DMS79 treated with DMSO at 0.1 percent for 48 hours (cell line): ENCODE measurements at places on chromosomes 13 and 19.

GRCh38 chr19:46191356-46191755, 38.2 kb upstream of the IGFL1 start:
- DNase-seq: no peak

DNA sequence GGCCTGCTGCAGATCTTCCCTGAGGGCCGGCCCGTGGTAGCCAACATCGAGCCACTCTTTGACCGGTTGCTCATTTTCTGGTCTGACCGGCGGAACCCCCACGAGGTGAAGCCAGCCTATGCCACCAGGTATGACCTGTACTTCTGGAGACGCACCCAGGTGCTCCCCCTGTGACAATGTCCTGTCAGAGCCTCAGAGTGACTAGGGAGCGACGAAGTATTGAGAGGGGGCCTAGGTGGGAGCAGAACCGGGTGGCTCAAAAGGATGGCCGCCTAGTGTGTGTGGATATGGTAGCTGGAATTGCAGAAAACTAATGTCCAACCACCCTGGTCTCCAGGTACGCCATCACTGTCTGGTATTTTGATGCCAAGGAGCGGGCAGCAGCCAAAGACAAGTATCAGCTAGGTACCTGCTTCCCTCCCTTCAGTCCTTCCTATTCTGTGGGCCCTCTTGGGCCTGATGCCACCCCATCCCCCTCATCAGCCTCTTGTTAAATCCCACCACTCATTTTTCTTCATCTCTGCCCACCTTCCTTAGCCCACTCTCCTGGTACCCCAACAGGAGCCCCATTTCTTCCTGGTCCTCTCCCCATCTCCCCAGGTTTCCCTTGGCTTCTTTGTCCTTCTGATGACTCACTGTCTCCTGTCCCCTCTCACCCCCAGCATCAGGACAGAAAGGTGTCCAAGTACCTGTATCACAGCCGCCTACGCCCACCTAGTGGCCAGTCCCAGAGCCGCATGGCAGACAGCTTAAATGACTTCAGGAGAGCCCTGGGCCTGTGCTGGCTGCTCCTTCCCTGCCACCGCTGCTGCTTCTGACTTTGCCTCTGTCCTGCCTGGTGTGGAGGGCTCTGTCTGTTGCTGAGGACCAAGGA, 8.4 kb downstream of the EGLN2 start:
- no peak for DNase-seq

DNA sequence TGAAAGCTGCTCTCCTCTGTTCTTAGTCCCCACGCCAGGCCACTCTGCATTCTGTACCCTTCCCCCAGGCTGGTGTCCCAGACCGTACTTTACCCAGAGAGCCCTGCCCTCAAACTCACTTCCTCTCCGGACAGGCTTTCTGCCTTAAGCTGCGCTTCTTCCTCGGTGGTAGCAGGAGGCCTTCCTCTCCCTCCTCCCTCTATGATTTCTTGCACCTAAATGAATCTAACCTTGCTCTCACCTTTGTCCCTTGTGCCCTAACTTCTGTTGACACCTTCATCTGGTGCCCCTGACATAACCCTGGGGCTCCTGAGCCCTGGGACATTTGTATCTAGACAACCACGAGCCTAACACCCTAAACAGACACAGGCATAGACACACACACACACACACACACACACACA, 29.6 kb upstream of the CEACAM21 start:
- no peak for DNase-seq

- DNase-seq: no peak
Measured at GRCh38 chr13:108919036-108919907, 289.9 kb downstream of the MYO16 start.

DNA sequence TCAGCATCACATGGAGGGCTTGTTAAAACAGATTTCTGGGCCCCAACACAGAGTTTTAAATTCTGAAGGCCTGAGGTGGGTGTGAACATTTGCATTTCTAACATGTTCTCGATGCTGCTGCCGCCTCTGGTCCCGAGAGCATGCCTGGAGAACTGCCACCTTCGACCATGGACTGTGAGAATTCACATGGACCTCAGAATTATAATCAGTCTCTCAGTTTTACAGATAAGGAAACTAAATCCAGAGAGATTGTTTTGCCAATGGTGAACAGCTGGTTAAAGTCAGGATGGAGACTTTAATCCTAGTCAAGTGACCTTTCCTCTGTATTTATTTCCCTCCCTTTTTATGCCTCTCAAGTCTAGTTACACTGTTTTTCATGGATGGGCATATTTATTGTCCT, 14.7 kb downstream of the ALOX5AP start:
- DNase-seq: no peak

DNA sequence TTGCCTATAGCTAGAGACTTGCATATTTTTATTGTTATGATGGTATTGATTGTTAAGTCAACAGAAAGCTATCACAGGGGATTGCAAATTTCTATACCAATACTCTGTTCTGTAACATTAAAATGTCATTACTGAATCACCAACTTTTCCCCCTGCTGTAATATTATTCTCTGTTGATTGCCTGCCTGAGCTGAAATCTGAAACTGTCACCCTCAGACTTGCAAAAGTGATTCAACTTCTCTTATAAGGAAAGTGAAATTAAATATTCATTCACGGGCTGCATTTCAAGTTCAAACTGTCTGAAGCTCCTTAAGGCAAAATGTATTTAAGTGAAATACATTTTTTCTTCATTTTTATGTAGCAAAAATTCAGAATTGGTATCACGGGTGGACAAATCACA, 723.2 kb downstream of the PCDH9 start:
- DNase-seq: no peak

GRCh38 chr13:48165063-48165462, 67.9 kb upstream of the ITM2B start:
- no peak for DNase-seq

- no peak for DNase-seq
Measured at GRCh38 chr19:10100163-10100785, 2.2 kb downstream of the ANGPTL6 start.

GRCh38 chr13:110306960-110307766, at the start of the genes COL4A1 and COL4A2:
Gene COL4A1 (minus strand): TSS chr13:110307157. CDS start chr13:110307027, 130 bp downstream.
Gene COL4A2 (plus strand): TSS chr13:110307284. CDS start chr13:110307904, 620 bp downstream.
- DNase-seq: peak; percentile 74

- DNase-seq: no peak
Measured at GRCh38 chr13:114065926-114066774, 66.3 kb downstream of the RASA3 start.

GRCh38 chr19:718991-719512, 10.3 kb downstream of the PALM start:
- DNase-seq: no peak

DNA sequence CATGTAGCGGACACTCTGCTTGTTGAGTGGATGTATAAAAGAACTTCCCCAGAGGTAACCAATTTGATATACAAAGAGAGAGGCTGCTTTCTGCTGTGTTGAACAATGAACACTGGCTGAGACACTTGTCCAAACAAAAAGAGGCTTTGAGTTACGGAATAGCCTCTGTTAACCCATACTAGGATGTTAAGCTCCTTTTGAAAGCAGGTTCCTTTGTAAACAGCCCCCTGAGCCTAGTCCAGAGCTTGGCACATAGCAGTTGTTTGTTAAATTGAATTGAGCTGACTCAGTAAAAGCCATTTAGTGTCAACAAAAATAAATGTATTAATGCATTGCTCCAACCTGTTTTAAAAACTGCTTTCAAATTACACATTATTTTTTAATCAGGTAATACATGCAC, 200.1 kb downstream of the MZT1 start:
- no peak for DNase-seq

- DNase-seq: no peak
Measured at GRCh38 chr13:36108342-36108741, 22.8 kb downstream of the DCLK1 start.

- DNase-seq: no peak
Measured at GRCh38 chr13:113532156-113532806, 41.8 kb upstream of the DCUN1D2 start.

DNA sequence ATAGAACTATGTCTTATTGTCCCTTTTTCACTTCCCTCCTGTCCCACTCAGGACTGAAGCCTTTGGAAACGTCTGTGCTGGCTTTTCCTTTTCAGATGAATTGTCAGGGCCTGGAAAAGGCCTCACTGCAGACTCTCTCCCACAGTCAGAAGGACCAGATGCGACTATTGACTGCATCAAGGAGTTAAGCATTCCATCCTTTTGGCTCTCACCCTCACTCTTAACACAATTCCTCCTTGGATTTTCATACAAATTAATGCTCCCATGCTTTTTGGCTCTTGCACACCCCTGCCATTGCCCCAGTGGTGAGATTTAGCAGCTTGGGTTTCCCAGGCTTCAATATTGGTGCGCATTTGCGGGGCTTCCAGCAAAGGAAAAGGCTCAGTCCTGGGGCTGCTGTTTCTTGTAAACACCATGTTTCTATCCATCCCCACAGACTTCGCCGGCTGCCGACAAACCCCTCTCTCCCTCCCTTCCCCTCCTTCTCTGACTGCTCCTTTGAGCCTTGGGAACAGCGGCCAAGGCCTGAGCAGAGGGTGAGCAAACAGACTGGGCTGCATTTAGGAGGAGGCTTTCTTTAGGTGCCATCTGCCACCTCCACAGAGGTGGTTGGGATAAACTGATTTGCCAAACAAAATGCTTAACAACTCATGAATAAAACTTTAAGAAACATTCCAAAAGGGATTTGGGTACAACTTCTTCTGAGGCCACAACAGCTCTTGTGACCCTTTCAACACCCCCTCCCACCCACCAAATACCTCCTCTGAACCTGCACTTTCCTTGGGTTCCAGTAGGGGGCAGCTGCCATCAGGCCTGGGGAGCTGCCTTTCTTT, 48.6 kb upstream of the PCDH8 start:
- no peak for DNase-seq
